Stimulated activated effector memory CD8-positive, alpha-beta T cell treated with anti-CD3 and anti-CD28 coated beads, Interleukin-12 subunit alpha, Interleukin-12 subunit beta, amount 100 ng/mL, for 72 hours (primary cell): ENCODE measurements at places on chromosomes 3 and 15.

DNA sequence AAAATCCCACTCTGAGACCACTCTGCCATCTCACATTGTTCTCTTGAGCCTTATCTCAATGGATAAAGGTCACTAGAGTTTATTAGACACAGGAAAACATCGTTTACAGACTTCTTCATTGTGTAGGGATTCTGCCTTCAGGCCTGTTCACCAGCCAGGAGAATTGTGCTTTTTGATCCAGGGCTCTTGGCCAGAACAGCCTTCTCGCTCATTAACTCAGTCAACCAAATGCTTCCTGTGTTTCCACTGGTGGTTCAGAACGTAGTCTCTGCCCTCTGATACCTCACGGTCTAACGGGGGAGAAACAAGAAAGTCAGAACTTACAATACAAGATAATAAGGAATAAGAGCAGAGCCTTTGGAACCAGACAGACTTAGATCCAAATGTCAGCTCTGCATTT, 54.2 kb upstream of the TSEN2 start:
- no peak for DNase-seq

GRCh38 chr15:23516866-23517265, 48.6 kb upstream of the MKRN3 start:
- DNase-seq: no peak

- no peak for DNase-seq
Observed at GRCh38 chr15:68812069-68812468, 8.6 kb downstream of the ANP32A start.

DNA sequence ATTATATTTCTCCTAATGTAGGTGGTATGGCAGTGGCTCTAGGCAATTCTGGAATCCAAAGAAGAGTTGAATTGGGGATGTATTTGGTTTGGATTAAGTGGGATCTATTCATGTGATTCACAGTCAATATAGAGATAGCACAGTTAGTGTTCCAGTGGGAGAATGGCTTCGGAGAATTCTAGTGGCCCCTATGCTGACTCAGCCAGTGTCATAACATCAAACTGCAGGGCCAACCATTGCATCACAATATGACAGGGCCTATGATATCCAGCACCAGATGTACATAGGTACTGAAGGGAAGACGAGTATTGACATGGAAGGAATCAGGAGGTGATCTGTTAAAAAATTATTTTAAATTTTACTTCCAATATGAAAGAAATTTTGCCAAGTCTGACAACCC, 302.8 kb upstream of the UBE2E2 start:
- DNase-seq: no peak

DNA sequence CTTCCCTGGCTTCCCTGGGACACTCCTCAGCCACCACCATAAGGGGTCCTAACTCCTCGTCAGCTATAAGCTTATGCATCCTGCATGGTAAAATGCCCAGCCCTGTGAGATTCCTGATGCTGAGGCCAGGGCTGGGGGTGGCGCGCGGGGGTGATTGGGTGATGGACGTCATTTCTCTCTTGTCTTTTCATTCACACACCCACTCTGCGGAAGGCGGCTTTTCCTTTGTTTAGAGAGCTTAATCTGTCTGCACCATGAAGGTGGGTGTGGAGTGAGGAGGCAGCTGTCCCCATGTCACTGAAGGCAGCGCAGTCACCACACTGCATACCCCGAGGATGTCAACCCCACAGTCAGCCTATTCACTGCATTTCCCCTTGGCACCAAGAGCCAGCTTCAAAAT, 110.0 kb upstream of the NSMCE3 start:
- no peak for DNase-seq

DNA sequence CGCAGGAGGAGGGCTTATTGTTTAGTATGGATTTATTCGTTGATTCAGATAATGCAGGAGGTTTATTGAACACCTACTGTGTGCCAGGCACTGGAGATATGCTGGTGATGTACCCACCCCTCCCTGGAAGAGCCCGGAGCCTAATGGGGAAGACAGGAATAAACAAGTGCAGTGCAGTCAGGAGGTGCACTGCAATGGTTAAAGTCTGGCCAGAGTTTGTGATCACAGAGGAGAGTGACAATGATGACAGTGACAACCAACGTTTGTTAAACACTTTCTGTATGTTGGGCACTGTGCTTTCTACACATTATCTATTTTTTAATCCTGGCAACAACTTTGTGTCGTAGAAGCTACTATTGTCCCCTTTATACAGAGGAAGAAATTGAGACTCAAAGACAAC, 70.4 kb downstream of the THSD4 start:
- no peak for DNase-seq

- no peak for DNase-seq
Observed at GRCh38 chr3:134606033-134607025, 44.5 kb downstream of the KY start.

GRCh38 chr3:129040039-129040336, 20.6 kb upstream of the GP9 start:
- DNase-seq: no peak

DNA sequence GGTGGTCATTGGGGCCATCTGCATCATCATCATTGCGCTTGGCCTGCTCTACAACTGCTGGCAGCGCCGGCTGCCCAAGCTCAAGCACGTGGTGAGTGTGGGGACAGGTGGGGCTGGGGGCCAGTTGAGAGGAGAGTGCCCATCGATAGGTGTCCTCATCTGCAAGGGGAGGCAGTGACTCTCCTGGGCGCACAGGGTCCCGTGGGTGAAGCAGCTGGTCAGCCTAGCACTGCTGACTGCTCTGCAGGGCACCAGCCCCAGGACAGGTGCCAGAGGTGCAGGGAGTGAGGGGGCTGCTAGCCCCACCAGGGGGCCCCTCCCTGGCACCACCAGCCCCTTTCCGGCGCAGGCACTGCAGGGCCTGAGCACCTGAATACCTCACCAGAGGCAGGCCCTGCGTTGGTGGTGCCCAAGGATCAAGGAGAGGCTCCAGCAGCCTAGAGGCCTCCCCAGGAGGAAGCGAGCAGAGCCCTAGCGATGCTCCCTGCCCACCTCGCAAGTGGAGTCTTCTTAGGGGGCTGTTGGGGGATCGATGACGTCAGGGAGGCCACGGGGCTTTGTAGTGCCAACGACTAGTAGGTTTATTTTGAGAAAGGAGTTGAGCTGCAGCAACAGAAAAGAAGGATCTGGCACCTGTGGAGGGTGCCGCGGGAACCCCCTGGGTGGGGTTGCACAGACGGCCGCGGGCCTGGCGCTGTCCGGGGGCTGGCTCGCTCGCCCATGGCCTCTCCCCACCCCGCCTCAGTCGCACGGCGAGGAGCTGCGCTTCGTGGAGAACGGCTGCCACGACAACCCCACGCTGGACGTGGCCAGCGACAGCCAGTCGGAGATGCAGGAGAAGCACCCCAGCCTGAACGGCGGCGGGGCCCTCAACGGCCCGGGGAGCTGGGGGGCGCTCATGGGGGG, 976 bp upstream of the ABTB1 start:
- DNase-seq: no peak

GRCh38 chr3:129107793-129108192, 13.8 kb downstream of the RAB43 start:
- no peak for DNase-seq

GRCh38 chr3:148400754-148401153, 296.9 kb upstream of the AGTR1 start:
- no peak for DNase-seq

- no peak for DNase-seq
Observed at GRCh38 chr3:191362524-191363090, 32.3 kb upstream of the UTS2B start.

DNA sequence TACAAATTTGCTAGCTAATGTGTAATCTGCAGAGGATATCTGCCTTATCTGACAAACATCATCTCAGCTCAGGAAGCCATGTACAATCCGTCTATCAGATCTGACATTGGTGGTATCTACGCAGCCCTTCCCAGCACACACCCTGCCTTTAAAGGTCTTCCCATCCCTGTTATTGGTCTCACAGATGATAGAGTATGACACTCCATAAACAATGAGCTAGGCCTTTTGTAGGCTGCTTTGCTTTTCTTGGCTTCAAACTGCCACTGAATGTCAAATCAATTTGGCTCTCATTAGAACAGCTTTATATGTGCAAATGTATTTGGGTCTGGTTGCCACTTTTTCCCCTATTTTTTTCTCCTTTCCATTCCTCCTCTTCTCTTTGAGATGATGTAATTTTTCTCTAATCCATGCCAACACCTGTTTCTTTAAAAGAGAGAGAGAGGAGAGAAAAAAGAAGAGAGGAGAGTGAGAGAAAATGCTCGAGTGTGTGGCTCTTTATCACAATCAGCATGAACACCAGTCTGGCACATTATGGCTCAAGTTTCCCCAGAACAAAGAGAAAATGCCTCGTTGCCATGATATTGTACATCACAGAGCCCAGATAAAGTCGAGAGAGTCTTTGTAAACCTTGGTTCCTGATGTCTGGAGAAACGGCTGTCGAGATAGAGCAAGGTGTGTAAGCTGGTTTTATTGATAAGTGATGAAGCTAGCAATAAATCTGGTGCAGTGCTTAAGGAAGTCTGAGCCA, 80.8 kb upstream of the DPH6 start:
- DNase-seq: no peak

GRCh38 chr3:140832883-140833282, 108.8 kb upstream of the SLC25A36 start:
- no peak for DNase-seq

DNA sequence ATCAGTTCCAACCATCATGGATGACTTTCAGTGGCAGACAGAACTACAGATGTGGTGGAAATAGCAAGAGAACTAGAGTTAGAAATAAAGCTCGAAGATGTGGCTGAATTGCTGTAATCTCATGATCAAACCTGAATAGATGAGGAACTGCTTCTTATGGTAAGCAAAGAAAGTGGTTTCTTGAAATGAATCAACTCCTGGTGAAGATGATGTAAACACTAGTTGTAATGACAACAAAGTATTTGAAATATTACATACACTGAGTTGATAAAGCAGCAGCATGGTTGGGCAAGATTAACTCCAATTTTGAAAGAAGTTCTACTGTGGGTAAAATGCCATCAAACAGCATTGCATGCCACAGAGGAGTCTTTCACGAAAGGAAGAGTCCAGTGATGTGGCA, 131.7 kb upstream of the FAM3D start:
- DNase-seq: no peak

- DNase-seq: no peak
Observed at GRCh38 chr15:86089422-86089821, 9.8 kb downstream of the AGBL1 start.

DNA sequence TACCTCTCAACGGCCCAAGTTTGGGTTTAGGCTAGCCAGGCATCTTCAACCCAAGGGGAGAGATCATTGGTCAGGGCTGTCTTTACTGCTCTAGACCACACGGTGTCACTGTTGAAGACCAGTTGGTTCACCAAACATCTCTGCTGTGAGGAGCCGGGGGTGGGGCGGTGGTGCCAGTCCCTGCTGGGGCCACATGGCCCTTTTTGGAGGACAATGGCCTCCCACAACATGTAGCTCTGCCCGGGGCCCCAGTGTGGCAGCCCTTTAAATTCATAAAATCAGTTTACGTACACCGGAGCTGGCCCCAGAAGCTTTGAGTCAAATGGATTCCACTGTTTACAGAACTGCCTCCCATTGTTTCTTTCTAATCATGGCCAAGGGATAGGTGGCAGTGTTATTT, 19.1 kb upstream of the TM4SF18 start:
- DNase-seq: no peak

DNA sequence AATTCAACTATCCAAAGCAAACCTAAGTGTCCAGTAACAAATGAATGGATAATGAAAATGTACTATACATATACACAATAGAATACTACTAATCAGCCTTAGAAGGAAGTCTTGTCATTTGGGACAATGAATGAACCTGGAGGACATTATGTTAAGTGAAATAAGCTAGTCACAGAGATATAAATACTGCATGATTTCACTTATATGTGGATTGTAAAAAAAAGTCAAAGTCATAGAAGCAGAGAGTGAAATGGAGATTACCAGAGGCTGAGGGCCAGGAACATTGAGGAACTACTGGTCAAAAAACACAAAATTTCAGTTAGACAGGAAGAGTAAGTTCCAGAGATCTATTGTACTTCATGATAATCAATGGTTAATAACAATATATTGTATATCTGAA, 33.6 kb downstream of the MYO5A start:
- no peak for DNase-seq

DNA sequence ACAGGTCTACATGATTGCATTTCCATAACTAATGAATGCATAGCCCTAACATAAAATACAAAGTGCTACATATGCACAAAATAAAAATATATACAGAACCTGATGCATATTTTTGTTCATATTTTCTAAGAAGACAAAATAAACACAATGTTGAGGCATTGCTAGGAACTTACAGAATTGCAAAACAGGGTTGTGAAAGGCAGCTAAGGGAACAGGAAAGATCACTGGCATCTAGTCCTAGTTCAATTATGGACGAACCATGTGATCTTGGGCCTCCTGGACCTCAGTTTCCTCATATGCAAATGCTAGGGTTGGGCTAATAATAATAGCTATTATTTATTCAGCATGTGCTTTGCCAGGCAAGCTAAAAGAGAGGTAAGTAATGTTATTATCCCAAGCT, 15.5 kb upstream of the NCEH1 start:
- DNase-seq: no peak

- DNase-seq: no peak
Observed at GRCh38 chr15:71638876-71639275, 171.5 kb upstream of the NR2E3 start.

GRCh38 chr3:178405531-178405930, 130.7 kb upstream of the KCNMB2 start:
- no peak for DNase-seq

- DNase-seq: no peak
Observed at GRCh38 chr3:150745832-150746231, 17.1 kb downstream of the SIAH2 start.

GRCh38 chr3:183911087-183911486, 26.4 kb upstream of the PARL start:
- no peak for DNase-seq

- DNase-seq: no peak
Observed at GRCh38 chr15:90685591-90686434, 31.3 kb upstream of the BLM start.

DNA sequence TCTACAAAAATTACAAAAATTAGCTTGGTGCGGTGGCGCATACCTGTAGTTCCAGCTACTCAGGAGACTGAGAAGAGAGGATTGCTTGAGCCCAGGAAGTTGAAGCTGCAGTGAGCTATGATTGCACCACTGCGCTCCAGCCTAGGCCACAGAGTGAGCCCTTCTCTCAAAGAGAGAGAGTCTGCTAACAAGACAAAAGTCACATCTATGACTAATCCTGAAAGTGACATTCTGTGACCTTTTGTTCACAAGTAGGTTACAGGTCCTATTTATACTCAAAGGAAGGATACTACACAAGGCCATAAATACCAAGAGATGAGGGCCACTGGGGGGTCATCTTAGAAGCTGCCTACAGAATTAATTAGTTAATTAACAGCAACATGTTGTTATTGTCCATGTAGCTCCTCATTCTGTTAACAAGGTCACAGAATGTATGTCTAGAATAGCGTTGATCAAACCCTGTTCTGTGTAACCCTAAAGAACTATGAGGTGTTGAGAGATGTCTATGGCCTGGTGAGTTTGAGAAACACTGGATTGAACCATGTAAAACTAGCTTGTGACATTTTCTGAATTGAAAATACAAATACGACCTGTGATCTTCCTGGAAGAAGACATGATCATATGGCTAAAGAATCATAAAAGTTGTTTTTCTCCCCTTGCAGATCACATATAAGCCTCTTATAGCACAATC, 97.0 kb downstream of the SAMMSON start:
- DNase-seq: no peak
